ENCODE measurements at places on chromosomes 7 and 10.
A peak's percentile ranks its signal among the peaks of the same experiment; 100 is the strongest.

GRCh38 chr7:129271500-129272355 lies 46.9 kb downstream of the AHCYL2 start:
- peak; percentile 58 for DNase-seq

- DNase-seq, result no peak
These were observed 128.4 kb downstream of the ZFAND4 start for GRCh38 chr10:45544191-45544590.

- no peak for DNase-seq
These were observed 41.2 kb downstream of the TNRC18 start for GRCh38 chr7:5382281-5382892.

- DNase-seq, result no peak
These were observed 8.6 kb downstream of the SLC29A4 start for GRCh38 chr7:5291301-5291700.

GRCh38 chr10:3192856-3193635 lies 20.5 kb upstream of the PITRM1 start:
- DNase-seq, result no peak

DNA sequence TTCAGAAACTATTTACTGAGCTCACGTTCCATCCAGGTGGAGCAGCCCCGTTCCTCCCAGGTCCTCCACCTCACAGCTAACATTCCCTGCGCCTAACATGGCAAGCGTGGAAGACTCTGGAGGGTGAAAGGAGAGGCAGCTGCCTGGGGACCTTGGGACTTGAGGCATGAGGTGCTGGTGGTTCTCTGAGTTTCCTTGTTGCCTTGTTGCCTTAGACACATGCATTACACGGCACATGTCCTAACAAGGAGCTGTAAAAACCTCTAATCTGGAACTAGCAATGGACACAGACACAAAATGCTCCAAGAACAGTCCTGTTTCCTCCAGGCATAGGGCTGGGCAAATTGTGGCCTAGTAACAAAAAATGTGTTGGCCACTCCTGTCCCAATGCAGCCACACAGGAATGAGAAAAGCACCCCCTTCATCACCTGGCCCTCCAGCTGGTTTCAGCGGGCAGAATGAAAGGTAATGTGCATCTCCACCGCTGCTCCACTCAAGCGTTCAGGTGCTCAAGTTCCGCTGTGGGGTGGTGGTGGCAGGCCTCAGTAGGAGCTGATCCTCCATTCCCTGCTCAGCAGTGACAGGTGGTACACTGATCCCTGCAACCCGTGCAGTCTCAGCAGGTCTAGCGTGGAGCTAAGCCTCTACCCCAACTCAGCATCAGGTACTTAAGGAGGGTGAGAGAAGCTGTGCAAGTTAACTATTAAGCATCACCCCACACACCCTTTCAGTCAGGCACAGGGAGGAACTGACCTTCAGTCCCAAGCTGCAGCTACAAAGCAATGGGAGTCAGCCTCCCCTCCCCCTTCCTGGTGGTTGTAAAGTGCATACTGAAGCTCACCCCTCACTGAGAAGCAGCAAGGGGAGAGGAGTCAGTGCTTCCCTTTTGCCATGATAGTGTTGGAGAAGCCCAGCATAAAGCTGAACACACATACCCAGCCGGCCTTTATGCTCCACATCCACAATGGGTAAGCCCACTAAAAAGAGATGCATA lies 382.8 kb downstream of the SDK1 start:
- DNase-seq, result peak; percentile 68

GRCh38 chr10:35464825-35465456 lies 128.6 kb downstream of the CCNY start:
- no peak for DNase-seq

- no peak for DNase-seq
These were observed 122.5 kb upstream of the KLF6 start for GRCh38 chr10:3907514-3907913.

- no peak for DNase-seq
These were observed 59.0 kb upstream of the HABP2 start for GRCh38 chr10:113493882-113494301.

- DNase-seq, result no peak
These were observed 573 bp downstream of the BLVRA start for GRCh38 chr7:43758822-43759683.

DNA sequence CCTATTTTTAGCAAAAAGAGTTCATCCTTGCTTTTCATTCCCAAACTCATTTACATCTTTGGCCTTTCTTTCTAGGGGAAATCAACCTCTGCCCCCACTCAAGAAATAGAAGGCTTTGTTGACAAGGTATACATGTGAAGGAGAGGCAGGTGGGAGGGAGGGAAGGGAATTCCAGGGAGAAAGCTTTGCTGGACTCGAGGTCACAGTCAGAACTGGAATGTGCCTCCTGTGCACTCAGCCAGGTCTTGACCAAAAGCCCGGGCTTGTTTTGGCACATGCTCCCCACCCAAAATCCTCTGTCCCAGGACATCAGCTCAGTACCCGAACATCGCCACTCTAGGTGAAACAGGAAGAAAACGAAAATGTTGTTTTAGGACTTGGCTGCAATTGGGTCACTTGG lies 61.3 kb downstream of the ABLIM1 start:
- peak; percentile 35 for DNase-seq

DNA sequence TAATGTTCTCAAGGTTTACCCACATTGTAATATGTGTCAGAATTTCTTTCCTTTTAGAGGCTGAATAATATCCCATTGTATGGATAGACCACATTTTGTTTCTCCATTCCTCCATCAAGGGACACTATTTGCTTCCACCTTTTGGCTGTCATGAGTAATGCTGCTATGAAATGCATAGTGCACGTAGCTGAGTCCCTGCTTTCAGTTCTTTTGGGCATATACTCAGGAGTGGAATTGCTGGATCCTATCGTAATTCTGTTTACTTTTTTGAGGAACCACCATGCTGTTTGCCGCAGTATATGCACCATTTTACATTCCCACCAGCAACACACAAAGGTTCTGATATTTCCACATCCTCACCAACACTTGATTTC lies 60.0 kb downstream of the PRF1 start:
- no peak for DNase-seq

GRCh38 chr7:81068-81925 lies 111.1 kb upstream of the FAM20C start:
- DNase-seq, result no peak

DNA sequence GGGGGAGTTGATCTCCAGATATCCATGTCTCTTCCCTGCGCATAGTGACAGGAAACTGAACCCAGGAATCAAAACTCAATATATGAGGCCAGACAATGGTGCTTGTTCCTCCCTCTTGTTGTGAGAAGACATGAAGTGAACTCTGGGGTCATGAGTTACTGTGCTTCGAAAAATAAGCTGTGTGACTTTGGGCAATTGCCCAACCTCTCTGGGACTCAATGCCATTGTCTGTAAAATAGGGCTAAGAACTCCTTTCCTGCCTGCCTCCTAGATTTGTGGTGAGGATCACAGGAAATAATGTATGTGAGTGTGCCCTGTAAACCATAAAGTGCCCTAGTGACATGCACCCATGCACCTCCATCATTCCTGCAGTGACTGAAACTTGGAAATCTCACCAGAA lies 48.4 kb downstream of the SYPL1 start:
- DNase-seq, result no peak

DNA sequence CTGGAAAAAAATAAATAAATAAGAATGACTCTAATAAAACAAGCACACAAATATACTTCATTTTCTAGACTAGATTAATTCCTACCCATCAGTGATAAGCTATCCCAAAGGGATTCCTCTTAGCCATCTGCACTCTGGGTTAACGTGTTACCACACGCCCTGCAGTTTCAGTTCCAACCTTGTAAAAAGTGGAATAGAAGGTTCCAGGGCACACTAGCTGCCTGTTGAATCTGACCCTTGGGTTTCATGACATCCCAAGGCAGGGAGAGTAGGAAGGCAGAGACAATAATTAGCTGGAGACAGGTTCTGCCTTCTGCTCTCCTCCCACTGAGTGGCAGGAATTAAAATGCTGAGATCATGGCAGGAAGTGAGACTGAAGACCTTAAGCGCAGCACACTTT lies 33.5 kb downstream of the SLC37A3 start:
- DNase-seq, result no peak

GRCh38 chr10:17061418-17061817 lies 68.2 kb downstream of the CUBN start:
- DNase-seq, result no peak

DNA sequence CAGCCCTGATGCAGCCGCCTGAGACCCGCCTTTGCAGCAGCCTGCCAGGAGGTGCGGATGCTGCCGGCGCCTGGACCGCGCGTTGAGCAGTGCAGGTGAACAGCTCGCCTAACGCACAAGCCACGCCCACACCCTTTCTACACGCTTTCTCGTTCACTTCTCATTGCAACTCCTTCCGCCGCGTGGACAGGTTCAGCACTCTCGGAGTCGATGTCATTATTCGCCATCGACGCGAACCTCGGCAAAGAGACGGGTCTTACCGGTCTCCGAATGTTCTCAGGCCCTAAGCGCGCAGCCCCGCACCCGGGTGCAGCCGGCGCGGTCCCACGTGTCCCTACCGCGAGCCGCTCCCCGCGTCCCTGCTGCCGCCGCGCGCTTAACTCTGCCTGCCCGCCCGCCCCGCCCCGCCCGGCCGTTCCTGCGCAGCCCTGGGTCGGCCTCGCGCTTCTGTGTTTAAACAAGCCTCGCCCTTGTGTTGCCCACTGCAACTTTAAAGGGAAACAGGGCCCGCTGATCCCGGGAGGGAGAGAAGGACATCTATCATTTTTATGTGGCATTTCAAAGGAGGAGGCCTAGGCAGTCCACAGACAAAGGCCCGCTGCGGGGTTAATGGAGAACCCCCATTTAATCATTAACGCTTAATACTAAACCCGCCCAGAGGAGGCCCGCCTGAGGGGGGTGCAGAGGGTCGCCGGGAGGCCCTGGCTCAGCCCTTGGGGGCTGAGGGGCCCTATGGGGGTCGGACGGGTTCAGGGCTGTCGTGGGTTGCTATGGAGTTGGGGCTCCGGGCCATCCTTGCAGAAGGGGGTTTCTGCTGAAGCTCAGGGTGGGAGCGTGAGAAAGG lies 128.5 kb downstream of the WDR11 start:
- DNase-seq, result peak; percentile 94

DNA sequence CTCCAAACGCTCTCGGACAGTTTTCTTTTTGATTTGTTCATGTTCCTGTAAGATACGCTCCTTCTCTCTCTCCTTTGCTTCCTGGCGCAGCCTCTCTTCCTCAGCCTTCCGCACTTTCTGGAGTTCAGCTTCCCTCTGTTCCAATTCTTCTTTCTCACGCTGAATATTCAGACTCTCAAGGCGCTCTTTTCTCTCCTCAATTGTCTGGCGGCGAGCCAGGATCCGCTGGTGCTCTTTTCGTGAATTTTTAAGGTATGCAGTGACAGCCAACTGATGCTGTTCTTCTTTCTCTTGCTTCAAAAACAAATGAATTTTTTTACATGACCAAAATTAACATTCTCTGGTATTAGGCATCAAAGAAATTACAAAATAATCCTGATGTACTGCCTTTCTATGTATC lies 22.6 kb downstream of the EIF3A start:
- DNase-seq, result no peak

GRCh38 chr7:150357270-150357669 lies 11.4 kb upstream of the REPIN1 start:
- DNase-seq, result no peak

- DNase-seq, result peak; percentile 41
These were observed 980 bp downstream of the FHIP2A start for GRCh38 chr10:114822444-114823076.

All from Caco-2 (cell line).